ENCODE measurements at places on chromosomes 7 and 10. TPM values are rescaled to one million over a fixed set of nuclear protein-coding genes. Genes with fewer than 3 reads are reported as not detected.

The SH2B2 gene
- total RNA-seq, result 22.3 TPM

The RSBN1L gene
- 20.7 TPM for total RNA-seq

The TSPAN13 gene
- 43.7 TPM for total RNA-seq

The FAM180A gene
- total RNA-seq, result 0.77 TPM

The FGF8 gene
- total RNA-seq, result not detected

The SPDYE8 gene
- not detected for total RNA-seq

The OR9A2 gene
- total RNA-seq, result not detected

The SEC61G gene
- 253 TPM for total RNA-seq

The TAF5 gene
- total RNA-seq, result 3.7 TPM

The AOC1 gene
- total RNA-seq, result 2.1 TPM

The DBF4 gene
- 11.0 TPM for total RNA-seq

The MMD2 gene
- total RNA-seq, result 14.7 TPM

GRCh38 chr10:50470798-50471582, 152.8 kb downstream of the SGMS1 start:
- DNase-seq, result peak; percentile 64

DNA sequence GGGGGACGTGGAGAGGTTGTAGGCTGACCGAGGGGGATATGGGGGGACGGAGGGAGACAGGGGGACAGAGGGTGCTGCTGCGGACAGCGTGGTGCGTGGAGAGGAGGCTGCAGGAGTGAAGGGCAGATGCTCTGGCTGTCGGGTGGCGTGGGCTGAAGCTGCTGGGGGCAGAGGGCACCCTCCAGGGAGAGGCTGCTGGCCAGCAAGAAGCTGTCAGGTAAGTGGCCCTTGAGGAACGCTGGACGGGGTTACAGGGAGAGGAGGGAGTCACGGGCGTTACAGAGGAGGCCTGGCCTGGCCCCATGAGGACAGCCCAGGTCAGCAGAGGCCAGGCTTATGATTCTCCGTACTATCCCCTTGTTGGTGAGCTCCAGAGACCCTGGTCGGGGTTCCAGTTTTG, 27.1 kb downstream of the YKT6 start:
- no peak for DNase-seq

- no peak for DNase-seq
Observed at GRCh38 chr7:90412458-90413184, 9.4 kb downstream of the CLDN12 start.

GRCh38 chr7:128137181-128137580, 103.9 kb upstream of the LEP start:
- DNase-seq, result no peak

- DNase-seq, result no peak
Observed at GRCh38 chr7:1248143-1248915, 15.7 kb downstream of the UNCX start.

DNA sequence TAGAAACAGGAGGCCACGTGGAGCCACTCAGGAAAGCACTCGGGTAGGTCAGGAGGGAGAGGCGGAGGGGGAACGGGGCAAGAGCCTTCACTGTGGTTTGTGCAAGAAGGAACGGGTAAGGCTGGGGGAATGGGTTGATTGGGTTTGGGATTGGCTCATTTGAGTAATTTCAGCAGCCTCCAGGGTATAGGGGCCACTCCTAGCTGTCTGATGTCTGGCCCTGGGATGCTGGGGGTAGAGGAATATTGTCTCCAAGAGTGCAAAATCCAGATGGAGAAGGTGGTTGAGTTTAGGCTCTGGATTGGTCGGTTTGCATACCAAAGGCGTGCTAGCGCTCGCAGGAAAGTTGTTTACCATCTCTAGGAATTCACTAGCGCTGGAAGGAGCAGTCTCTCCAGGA, 47.2 kb downstream of the MYL10 start:
- DNase-seq, result no peak

- DNase-seq, result no peak
Observed at GRCh38 chr10:108755646-108756045, 1167.7 kb downstream of the XPNPEP1 start.

GRCh38 chr7:127874951-127875608, 156.2 kb downstream of the LRRC4 start:
- no peak for DNase-seq

- DNase-seq, result no peak
Observed at GRCh38 chr7:132738254-132738653, 162.0 kb upstream of the PLXNA4 start.

DNA sequence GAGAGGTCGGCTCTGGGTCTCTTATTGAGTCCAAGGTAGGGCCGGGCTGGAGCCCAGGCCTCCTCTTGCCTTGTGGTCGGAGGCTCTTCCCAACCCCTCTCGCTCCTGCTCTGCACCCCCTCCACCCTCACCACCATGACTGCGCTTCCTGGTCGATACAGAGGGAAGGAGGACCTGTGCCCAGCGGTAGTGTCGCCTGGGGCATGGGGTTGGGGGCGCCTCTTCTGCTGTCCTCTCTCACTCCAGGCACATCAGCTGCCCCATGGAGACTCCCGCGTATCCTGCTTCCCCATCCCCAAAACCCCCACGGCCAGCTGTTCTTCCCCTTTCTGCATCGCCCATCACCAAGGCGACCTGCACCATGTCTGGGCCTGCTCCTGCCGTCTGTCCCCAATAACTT, 44.4 kb downstream of the TMEM270 start:
- no peak for DNase-seq

DNA sequence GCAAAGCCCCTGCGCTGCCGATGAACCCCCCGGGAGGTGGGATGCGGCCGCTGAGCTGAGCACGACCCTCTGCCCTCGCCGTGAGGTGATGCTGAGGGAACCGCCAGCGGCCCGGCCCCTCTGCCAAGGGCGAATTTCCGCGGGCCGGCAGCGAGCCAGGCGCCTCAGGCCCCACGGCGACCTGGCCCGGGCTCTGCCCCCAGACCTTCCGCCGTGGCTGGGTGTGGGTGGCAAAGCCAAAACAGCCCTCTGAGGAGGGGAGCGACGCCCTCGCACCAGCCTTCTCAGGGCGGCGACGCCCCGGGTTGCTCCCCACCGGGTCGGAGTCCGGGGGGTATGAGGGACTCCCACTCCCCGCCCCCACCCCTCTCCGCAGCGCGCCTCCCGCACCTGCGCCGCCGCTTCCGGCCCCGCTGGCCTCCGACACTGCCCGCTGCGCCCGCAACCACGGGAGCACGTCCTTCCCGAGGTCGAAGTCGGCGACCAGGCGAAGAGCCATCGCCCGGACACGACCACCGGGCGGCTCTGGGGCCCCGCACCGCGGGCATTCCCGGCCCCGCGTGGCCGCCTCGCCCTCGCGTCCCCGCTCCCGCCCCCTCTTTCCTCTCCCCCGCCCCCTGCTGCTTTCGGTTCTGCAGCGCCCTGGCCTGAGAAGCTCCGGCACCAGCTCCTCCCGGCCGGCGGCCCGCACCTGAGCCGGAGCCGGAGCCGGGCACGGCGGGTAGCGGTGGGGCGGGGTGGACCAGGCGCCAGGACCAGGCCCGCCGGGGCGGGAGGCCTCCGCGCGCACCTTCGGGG, at the start of gene GSAP:
Gene GSAP (minus strand): TSS at position 527 of the 798 bp plus-strand sequence. CDS start 28 bp downstream, at position 499.
- peak; percentile 63 for DNase-seq

- DNase-seq, result no peak
Observed at GRCh38 chr7:138354066-138354465, 106.0 kb upstream of the TRIM24 start.

GRCh38 chr10:48490946-48491345, 113.9 kb downstream of the ARHGAP22 start:
- DNase-seq, result no peak

- DNase-seq, result peak; percentile 33
Observed at GRCh38 chr7:83476511-83477050, 172.4 kb downstream of the SEMA3E start.

GRCh38 chr10:35300063-35300699, 36.1 kb upstream of the CCNY start:
- DNase-seq, result no peak

GRCh38 chr7:37311355-37311754, 137.3 kb downstream of the ELMO1 start:
- DNase-seq, result no peak

DNA sequence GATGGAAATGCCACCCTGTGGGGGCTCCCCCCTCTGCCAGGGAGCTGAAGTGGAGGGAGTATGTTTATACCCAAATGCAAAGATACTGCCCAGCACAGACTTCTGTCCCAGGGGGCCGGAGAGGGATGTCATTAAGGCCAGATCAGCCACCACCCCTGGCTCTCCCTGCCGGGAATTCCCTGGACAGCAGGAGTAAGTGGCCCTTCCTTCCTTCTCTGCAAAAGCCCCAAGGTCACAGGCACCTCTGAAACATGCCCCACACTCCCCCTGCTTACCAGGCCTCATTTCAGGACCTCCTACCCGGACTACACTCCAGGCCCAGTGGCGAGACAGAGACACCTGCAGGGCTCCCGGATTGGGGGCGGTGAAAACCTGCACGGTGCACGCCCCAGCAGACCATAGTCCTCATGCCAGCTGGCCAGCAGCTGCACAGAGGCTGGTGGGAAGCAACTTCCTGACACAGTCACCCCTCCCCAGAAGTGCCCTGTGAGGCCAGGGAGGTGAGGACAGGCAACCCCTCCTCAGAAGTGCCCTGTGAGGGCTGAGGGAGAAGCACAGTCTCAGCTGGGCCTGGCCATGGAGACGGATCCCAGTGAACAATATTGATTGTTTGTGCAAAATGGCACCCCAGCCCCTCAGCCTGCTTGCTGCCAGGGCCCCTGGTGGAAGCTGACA, 33.0 kb upstream of the RET start:
- DNase-seq, result no peak

- DNase-seq, result no peak
Observed at GRCh38 chr10:45282061-45282460, 33.3 kb downstream of the OR13A1 start.

- DNase-seq, result no peak
Observed at GRCh38 chr10:44511601-44512000, 126.7 kb upstream of the CXCL12 start.

DNA sequence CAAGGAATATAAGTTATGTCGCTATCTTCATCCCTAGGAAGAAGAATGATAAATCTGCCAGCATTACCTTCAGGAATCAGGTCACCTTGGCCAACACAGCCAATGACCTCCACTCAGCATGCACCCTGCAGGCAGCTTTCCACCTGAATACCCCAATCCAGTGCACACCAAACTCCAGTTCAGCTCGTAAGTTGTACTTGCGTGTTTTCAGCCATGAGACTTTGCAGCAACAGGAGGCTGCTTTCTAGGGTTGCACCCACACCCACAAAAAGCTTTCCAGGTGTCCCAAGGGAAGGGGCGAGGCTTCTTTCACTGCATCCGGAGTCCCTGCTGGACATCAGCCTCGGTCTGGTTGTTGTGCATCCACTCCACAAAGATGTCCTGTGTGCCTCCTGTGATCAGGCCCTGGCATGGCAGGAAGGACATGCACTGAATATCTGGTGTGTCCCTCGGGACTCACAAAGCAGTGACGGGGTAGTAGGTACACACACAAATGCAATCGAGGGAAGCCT, 282.9 kb downstream of the GRID1 start:
- DNase-seq, result no peak

- DNase-seq, result no peak
Observed at GRCh38 chr10:79928028-79928583, 20.8 kb downstream of the SFTPD start.

GRCh38 chr7:94621120-94621519, 34.8 kb downstream of the SGCE start:
- DNase-seq, result no peak

DNA sequence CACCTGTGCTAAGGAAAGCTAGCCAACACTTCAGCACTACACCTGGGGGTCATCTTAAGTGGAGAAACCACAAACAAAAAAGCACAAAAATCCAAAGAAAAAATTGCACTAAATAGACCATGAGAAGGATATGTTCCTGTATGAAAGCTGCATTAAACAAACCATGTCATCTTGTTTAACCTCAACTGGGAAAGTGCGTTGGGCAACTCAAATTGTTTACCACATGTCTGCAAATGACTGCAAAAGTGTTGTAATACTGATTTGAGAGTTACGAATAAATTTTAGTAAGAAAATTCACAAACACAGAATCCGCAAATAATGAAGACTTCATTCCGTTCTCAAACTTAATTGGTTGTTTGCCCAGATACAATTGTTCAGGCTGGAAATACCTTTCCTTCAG, 111.9 kb upstream of the EGFR start:
- DNase-seq, result no peak

DNA sequence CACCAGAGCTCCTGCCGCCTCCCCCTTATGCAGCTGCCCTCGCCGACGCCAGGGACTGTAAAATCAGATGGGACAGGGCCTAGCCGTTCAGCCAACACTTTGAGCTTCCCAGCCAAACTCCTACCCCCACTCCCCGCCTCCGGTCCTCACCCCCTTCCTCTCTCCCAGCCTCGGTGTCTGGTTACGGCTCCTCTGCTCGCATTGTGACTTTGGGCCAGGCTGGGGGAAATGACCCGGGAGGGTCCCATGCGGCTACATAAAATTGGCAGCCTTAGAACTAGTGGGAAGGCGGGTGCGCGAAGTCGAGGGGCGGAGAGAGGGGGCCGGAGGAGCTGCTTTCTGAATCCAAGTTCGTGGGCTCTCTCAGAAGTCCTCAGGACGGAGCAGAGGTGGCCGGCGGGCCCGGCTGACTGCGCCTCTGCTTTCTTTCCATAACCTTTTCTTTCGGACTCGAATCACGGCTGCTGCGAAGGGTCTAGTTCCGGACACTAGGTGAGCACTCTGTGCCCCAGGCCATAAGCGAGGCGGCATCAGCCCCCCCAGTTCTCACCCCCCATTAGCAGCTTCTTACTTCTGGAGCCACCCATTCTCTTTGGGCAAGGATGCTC, at the start of gene KAZALD1:
Gene KAZALD1 (plus strand): TSS at position 366 of the 608 bp plus-strand sequence. CDS start 604 bp downstream, outside the sequence.
- DNase-seq, result peak; percentile 35

- DNase-seq, result peak; percentile 17
Observed at GRCh38 chr10:9227679-9228365, 1173.3 kb downstream of the GATA3 start.

DNA sequence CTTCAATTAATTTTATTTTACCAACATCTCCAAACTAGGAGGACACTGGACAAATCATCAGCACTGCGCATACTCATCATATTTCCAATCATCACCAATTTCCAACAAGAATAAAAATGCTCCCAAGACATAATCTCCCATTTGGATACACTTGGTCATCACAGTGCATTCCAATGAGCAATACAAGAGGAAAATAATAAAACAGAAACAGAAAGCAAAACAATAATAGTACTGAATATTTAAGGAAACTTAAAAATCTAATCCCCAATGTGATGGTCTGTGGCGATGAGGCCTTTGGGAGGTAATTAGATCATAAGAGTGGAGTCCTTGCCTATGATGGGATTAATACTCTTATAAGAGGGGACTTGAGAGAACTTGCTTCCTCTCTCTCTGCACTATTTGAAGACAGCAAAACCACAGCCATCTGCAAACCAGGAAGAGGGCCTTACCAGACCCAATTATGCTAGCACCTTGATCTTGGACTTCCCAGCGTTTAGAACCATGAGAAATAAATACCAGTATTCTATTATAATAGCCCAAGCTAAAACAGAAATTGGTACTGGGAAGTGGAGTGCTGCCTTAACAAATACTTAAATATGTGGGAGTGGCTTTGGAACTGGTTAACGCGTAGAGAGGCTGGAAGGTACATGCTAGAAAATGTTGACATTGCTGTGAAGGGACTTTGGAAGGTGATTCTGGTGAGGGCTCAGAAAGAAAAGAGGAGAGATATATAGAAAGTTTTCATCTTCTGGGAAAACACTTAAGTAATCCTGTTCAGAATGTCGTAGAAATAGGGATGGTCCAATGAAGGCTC, 91.5 kb downstream of the JAZF1 start:
- no peak for DNase-seq

- DNase-seq, result peak; percentile 9
Observed at GRCh38 chr7:87628780-87629569, 777 bp downstream of the RUNDC3B start.

Data from prostate gland (tissue), 2 donors.